ENCODE measurements at places on chromosomes 11 and 22.
A peak's percentile ranks its signal among the peaks of the same experiment; 100 is the strongest.

GRCh38 chr22:43313244-43313889 lies 29.8 kb downstream of the SCUBE1 start:
- DNase-seq = no peak

DNA sequence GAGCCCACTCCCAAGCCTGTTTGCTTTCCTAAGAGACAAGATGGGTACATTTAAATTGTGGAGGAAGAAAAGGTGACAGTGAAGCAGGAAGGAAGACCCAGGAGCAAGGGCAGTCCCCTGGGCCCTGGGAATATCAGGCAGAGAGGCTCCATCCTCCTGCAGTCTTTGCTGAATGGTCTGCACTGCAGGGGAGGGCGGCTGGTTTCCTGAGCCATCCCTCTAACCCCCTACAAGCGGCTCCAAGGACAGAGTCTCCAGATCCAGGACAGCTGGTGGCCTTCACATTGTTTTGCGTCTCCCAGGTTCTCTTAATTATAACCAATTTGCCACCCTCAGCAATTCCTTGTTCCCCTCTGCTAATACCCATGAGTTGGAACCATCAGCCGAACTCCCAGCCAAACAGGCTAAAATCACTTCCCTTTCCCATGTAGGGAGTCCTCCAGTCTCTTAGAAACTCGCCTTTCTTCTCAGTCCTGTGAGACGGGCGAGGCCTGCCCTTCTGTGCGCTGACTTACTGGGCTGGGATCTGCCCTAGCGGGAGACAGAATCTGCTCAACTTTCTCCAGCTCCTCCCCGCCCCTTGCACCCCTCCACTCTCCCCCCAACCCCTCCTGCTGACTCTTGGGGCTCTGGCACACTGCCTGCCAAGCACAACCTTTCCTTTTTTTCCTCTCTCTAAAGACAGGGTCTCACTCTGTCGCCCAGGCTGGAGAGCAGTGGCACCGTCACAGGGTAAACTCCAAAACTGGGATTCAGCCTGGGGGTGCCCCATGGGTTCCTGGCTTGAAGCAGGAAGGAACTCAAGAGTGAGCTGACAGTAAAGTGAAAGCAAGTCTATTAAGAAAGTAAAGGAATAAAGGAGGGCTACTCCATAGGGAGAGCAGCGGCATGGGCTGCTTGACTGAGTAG lies 53.4 kb upstream of the EMID1 start:
- no peak for DNase-seq

- no peak for DNase-seq
Observed at GRCh38 chr11:126739499-126740145, 260.9 kb downstream of the KIRREL3 start.

GRCh38 chr11:59559886-59560285 lies 48.5 kb downstream of the OR4D9 start:
- peak; percentile 12 for DNase-seq

GRCh38 chr11:10522276-10522675 lies 18.7 kb downstream of the RNF141 start:
- no peak for DNase-seq

GRCh38 chr11:109106151-109106906 lies 315.7 kb upstream of the C11orf87 start:
- no peak for DNase-seq

DNA sequence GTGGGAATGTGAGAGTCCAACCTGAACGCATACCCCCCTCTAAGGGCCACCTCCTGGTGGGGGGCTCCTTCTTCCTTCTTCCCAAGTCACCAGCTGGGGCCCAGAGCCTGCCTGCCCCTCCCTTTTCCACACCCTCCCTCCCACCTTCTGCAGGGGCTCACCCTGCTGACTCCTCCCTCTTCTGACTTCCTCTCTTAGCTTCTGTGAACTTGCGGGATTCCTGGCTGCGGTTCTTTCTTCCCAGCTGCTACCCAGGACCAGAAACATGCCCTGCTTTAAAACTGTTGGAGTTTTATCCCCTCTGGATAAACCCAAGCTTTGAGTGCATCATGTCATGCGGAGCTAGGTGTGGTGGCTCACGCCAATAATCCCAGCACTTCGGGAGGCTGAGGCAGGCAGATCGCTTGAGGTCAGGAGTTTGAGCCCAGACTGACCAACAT lies 10.2 kb downstream of the LRRC74B start:
- no peak for DNase-seq

- peak; percentile 83 for DNase-seq
Observed at GRCh38 chr22:25048659-25049647, 96.4 kb downstream of the KIAA1671 start.

- no peak for DNase-seq
Observed at GRCh38 chr11:63940786-63941185, 2.0 kb downstream of the NAA40 start.

DNA sequence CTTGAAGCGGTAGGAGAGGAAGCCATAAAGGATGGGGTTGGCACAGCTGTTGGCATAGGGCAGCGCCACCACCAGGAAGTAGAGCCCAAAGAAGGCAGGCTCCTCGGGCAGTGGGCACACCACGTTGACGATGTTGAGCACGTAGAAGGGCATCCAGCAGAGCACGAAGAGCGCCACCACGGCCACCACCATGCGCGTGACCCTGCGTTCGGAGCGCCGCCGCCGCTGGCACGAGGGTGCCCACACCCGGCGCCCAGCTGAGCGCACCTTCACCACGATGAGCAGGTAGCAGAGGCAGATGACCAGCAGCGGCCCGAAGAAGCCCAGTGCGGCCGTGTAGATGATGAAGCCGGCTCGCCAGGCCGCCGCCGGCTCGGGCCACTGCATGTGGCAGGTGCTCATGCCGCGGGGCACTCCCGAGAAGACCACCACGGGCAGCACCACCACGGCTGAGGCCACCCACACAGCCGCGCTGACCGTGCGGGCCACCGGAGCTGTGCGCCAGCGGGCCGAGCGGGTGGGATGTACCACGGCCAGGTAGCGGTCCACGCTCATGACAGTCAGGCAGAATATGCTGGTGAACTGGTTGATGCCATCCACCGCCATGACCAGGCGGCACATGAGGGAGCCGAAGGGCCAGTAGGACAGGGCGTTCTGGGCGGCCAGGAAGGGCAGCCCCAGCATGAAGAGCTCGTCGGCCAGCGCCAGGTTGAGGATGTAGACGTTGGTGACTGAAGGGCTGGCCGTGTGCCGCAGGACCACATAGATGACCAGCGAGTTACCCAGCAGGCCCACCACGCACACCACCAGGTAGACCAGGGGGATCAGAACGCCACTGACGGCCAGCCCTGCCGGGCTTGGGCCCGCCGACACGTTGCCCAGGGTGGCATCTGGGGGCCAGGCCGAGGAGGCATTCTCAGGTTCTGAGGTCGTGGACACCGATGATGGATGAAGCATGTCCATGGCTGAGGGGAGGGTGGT lies 5.1 kb downstream of the SSTR3 start:
- peak; percentile 1 for DNase-seq

DNA sequence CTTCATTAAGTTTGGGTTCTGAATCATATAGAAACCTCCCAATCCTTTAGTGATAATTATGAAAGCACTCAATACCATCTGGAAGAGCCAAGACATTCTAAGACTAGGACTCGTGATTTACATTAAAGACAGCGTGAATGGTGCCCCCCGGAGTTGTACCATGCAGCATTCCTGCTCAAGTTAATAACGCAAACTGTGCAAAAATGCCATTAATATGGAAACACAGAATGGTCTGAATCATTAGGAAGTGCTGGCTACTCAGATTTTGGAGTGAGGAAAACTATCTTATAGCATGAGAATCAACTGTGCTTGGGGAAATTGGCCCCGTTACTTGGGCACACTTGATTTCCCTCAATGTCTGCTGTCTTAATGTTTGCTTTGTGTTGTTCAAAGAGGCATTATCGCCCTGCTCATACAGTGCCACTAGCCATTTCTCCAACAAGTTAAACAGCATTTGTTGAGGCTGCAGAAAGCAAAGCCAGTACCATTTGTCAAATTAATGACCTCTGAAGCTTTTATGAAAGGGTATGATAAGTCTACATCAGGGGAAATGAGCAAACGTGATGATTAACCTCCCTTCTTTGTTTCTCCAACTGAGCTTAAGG lies 18.5 kb upstream of the TPH1 start:
- DNase-seq = no peak

GRCh38 chr11:73949912-73950311 lies 914 bp upstream of the DNAJB13 start:
- DNase-seq = no peak

DNA sequence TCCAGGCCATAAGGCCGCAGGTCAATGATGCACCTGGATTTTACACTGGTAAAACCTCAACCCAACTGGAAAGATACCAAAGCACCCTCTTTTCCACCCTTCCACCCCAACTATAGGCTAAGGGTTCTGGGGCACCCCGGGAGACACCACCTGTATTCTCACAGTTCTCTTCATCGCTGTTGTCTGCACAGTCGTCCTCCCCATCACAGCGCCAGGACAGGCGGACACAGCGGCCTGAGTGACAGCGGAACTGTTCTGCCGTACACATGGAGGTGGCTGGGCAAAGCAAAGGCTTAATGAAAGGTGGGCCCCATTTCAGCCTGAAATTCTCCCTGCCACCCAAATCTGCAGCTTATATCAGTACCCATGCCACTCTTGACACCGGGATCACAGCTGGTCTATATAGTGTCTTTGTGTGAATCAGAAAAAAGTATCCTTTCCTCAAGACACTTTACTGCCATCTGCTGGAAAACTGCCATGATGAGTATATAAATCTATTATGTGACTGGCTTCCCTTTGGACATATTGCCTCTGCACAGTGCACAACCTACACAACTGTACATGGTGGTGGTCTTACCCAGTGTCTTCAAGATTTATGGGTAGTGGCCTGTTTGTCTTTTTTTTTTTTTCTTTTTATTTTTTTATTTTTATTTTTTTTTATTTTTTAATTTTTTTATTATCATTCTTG lies 21.5 kb downstream of the LRP4 start:
- DNase-seq = no peak

DNA sequence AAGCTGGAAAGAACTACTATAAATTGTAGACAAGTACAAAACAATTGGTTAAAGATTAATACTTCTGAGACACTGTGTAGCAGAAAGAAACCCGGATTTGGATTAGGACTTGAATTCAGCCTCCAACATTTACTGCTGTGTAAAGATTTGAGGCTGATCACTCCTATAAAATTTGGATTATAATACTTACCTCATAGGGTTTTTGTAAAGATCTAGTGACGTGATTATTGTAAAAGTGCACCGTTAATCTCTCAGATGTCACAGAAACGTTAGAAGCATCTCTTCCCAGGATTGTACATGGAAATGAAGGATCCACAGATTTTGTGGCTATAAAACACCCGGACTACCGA lies 323 bp upstream of the HIKESHI start:
- no peak for DNase-seq

DNA sequence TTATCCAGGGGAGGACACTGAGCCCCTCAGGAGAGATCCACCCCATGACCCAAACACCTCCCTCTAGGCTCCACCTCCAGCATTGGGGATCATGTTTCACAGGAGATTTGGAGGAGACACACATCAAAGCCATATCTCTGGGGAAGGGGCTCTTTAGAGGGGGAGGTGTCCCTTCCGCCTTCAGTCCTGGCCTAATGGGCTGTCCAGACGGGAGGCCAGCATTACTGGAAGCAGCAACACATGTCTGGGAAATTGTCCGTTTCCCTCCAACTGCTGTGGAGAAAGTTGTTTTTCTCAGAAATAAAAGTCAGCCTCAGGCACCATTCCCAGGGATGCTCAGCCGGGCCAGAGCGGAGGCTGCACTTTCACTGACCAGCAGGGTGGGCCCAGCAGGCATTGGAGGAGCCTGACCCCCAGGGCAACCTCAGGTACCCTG lies 9.5 kb downstream of the CACNA1I start:
- no peak for DNase-seq

GRCh38 chr11:116732271-116733042 lies 40.3 kb downstream of the BUD13 start:
- DNase-seq = peak; percentile 80

- DNase-seq = no peak
Observed at GRCh38 chr11:29027436-29027835, 919.2 kb downstream of the METTL15 start.

GRCh38 chr11:71500601-71501021 lies 26.5 kb upstream of the KRTAP5-7 start:
- no peak for DNase-seq

GRCh38 chr11:9817191-9817590 lies 153.3 kb downstream of the SWAP70 start:
- no peak for DNase-seq

- DNase-seq = peak; percentile 7
Observed at GRCh38 chr11:13440100-13440855, 22.7 kb downstream of the BTBD10 start.

DNA sequence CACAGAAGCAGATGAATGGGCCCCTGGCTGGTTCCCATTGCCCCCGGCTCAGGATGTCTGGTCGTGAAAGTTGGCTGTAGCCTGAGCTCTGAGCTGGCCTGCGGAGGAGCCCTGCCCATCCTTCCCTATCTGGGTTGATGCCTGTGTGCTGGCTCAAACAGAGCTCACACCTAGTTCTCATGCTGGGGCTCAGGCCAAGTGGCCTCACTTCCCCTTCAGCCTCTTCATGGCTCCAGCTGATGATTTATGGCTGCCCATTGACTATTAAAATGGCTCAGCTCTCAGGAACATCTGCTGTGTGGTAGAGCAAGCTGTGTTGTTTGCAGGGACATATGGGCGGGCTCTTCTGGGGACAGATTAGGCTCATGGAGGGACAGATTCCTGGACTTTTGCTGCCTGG lies 64.7 kb downstream of the ADAMTS15 start:
- no peak for DNase-seq

DNA sequence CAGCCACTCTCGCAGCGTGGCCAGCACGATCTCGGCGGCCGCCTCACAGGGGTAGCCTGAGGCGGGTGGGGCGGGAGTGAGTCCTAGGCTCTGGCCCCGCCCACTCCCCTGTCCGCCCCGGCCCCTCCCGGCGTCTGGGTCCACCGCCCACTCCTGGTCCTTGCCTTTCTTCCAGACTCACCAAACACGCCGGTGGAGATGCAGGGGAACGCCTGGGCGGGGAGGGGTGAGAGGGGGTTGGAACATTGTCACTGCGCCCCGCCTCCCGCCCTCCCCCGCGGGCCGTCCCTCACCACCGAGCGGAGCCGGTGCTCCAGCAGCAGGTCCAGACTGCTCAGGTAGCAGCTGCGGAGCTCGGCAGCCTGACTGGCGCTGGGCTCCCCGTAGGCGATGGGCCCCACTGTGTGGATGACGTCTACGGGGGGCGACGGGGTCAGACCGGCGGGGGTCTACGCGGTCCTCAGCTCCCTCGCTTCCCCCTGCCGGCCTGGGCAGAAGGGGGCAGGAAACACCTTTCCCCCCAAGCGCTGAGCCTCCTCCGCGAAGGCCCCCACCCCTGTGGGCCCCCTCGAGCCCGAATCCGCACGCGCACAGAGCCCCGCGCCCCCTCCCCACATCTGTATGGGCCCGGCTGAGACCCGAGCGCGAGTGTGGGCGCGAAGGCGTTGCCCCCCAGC lies 13.2 kb downstream of the OTUB1 start:
- DNase-seq = peak; percentile 74

- no peak for DNase-seq
Observed at GRCh38 chr11:29321293-29322132, 695.3 kb downstream of the KCNA4 start.

- DNase-seq = no peak
Observed at GRCh38 chr22:39384750-39385480, 14.7 kb upstream of the TAB1 start.

- DNase-seq = peak; percentile 80
Observed at GRCh38 chr11:69425895-69426544, 55.4 kb upstream of the LINC01488 start.

Data from activated CD8-positive, alpha-beta T cell treated with anti-CD3 and anti-CD28 coated beads for 36 hours (primary cell).